ENCODE measurements at places on chromosomes 12 and 14.

- no peaks in the 10 kb centered on the region for H3K4me1 ChIP-seq
- H3K4me3 ChIP-seq, result no peak overlapping the region
- peaks cover 5% of the 10 kb centered on the region for H3K27me3 ChIP-seq
- no peak for DNase-seq
Observed at GRCh38 chr12:121697093-121697698, 15.4 kb upstream of the TMEM120B start.

- H3K27me3 ChIP-seq, result no peaks in the 10 kb centered on the region
- no peak overlapping the region for H3K4me3 ChIP-seq
- H3K36me3 ChIP-seq, result peaks cover 14% of the 10 kb centered on the region
- DNase-seq, result no peak
- H3K4me1 ChIP-seq, result peaks cover 18% of the 10 kb centered on the region
- peak overlapping the region; percentile 3 for H3K27ac ChIP-seq
Observed at GRCh38 chr12:27305673-27306456, 26.8 kb upstream of the BMAL2 start.

GRCh38 chr14:99481745-99482099, 513 bp downstream of the CCNK start:
- H3K27ac ChIP-seq, result peak overlapping the region; percentile 97
- H3K4me1 ChIP-seq, result peaks cover 35% of the 10 kb centered on the region
- peak overlapping the region; percentile 98 for H3K4me3 ChIP-seq
- DNase-seq, result no peak
- no peaks in the 10 kb centered on the region for H3K27me3 ChIP-seq

DNA sequence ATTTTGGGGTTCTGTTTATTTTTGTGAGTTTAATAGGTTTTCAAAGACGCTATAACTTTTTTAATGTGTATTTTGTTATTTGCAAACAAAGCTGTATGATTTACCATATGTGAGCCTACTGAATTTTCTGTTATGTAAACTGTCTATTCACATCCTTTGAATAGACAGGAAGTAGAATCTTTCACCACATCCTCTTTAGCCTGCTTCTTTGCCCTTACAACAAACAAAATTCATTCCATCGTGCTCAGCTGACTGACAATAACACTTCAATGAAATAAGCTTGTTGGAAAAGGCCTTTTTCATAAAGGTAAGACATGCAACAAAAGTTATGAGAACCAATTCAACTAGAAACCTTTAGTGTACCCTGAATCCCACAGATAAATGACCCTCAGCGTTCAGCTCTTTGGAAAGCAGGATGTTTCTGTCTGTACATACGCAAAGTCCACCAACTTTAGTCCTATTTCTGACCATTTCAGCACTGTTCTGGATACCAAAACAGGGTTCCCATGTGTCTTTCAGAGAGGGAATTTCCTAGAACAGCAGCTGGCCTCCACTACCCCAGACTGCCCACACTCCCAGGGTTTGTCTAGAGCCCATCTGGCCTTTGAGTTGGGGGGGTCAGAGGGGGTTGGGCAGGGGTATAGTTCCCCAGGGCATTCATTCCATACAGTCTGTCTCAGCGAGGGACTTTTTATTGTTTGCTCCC, 71.3 kb downstream of the DUSP6 start:
- H3K4me1 ChIP-seq, result peaks cover 42% of the 10 kb centered on the region
- no peaks in the 10 kb centered on the region for H3K27me3 ChIP-seq
- H3K4me3 ChIP-seq, result peak overlapping the region; percentile 60
- peaks cover 37% of the 10 kb centered on the region for H3K36me3 ChIP-seq
- peak overlapping the region; percentile 80 for H3K27ac ChIP-seq

- no peak for DNase-seq
- H3K27ac ChIP-seq, result no peak overlapping the region
- no peak overlapping the region for H3K4me3 ChIP-seq
- peaks cover 9% of the 10 kb centered on the region for H3K36me3 ChIP-seq
Observed at GRCh38 chr14:103488960-103489359, 33.7 kb downstream of the CKB start.

DNA sequence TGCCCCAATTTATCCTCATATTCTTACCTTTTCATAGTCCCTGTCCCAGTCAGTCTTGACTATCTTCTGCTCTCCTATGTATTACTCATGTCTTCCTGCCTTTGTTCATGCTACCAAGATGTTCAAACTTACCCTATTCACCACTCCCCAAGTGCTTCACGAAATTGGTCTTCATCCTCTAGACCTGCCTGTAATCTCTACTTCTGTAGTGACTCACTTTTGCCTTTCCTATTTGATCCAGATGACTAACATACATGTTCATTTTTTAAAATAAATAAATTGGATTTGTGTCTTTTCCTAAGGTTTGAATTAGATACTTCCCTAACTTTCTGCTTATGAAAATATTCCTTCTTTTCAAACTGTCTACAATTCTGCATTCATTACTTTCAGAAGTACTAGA, 107.7 kb upstream of the PPM1H start:
- no peak overlapping the region for H3K27ac ChIP-seq
- H3K4me3 ChIP-seq, result no peak overlapping the region
- no peak for DNase-seq
- H3K27me3 ChIP-seq, result no peaks in the 10 kb centered on the region

- no peaks in the 10 kb centered on the region for H3K36me3 ChIP-seq
- H3K4me1 ChIP-seq, result no peaks in the 10 kb centered on the region
- H3K4me3 ChIP-seq, result no peak overlapping the region
- peak; percentile 2 for DNase-seq
Observed at GRCh38 chr14:104439625-104440024, 139.9 kb upstream of the C14orf180 start.

- peak overlapping the region; percentile 84 for H3K4me3 ChIP-seq
- peaks cover 22% of the 10 kb centered on the region for H3K4me1 ChIP-seq
- no peaks in the 10 kb centered on the region for H3K27me3 ChIP-seq
- peaks cover 3% of the 10 kb centered on the region for H3K36me3 ChIP-seq
Observed at GRCh38 chr12:122423258-122424165, 1.0 kb upstream of the CLIP1 start.

DNA sequence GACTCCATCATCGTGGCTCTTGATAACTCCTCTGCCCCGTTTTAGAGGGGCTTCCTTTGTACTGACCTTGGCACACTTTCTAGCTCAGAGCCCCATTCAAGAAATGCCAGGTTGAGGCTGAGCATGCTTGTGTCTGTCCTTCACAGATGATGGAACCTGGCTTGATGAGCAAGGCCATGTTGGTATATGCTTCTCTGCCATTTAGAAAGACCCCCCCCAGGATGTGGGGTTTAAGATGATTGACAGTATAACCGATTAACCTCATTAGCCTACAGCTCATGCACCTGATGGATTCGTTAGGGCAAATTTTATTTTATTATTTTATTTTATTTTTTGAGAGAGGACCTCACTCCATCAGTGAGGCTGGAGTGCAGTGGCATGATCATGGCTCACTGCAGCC, 21.0 kb downstream of the BATF start:
- peaks cover 51% of the 10 kb centered on the region for H3K4me1 ChIP-seq
- H3K4me3 ChIP-seq, result peak overlapping the region; percentile 75
- peaks cover 36% of the 10 kb centered on the region for H3K36me3 ChIP-seq
- peak overlapping the region; percentile 94 for H3K27ac ChIP-seq

- no peaks in the 10 kb centered on the region for H3K36me3 ChIP-seq
- H3K4me1 ChIP-seq, result no peaks in the 10 kb centered on the region
- peaks cover 8% of the 10 kb centered on the region for H3K27me3 ChIP-seq
- no peak for DNase-seq
Observed at GRCh38 chr12:76866726-76867125, 12.1 kb downstream of the CSRP2 start.

- H3K27me3 ChIP-seq, result no peaks in the 10 kb centered on the region
- no peak overlapping the region for H3K27ac ChIP-seq
- peaks cover 26% of the 10 kb centered on the region for H3K4me1 ChIP-seq
- DNase-seq, result no peak
- H3K4me3 ChIP-seq, result no peak overlapping the region
- H3K36me3 ChIP-seq, result peaks cover 38% of the 10 kb centered on the region
Observed at GRCh38 chr12:92597118-92597517, 105.7 kb upstream of the PLEKHG7 start.

GRCh38 chr12:94663702-94664101, 13.3 kb upstream of the TMCC3 start:
- H3K4me1 ChIP-seq, result no peaks in the 10 kb centered on the region
- H3K27ac ChIP-seq, result no peak overlapping the region
- no peak for DNase-seq
- H3K4me3 ChIP-seq, result no peak overlapping the region
- H3K27me3 ChIP-seq, result peaks cover 12% of the 10 kb centered on the region
- no peaks in the 10 kb centered on the region for H3K36me3 ChIP-seq

DNA sequence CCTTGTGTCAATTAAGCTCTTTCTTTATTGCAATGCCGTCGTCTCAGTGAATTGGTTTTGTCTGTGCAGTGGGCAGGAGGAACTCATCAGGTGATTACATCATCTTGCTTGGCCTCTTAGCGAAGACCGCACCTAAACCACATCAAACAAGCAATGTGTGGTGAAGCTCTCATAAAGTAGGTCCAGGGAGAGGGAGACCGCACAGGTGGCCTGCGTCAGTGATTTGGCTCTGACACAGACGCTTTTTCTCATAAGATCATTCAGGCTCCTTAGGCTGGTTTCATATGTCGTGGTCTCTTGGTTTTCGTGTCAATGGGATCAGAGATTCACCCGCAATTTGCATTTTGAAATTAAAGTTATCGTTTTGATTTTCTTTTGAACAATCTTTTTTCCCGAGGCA, 6.7 kb upstream of the TESC start:
- no peak overlapping the region for H3K4me3 ChIP-seq

DNA sequence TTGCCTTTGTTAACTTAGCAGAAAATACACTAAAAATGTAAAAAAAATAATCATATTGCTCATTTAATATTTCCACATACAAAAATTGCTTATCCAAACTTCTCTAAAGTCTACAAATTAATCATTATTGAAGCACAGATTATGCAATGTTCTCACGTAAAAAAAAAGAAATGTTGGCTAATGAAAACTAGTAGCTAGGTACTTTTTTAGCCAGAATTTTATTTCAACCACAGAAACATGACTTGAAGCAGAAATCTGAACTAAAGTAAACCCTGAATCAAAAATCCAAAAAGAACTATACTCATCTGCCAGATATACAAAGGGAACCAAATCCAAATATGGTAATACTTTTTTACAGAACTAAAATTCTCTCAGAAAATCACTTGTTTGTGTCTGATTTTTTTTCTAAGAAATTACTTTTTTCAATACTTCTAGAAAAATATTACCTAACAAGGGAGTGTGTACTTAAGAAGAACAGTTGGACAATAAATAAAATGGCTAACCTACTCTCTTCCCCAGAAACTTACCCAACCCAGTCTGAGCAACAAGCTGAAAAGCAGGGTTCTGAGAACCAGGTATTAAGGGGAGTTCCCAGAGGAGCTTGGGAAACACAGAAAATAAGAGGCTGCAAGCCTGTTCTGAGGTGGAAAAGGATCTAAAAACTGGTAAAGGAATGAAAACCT, 78.4 kb upstream of the RAP1B start:
- peaks cover 11% of the 10 kb centered on the region for H3K27me3 ChIP-seq
- no peak overlapping the region for H3K27ac ChIP-seq
- H3K36me3 ChIP-seq, result peaks cover 7% of the 10 kb centered on the region
- no peak overlapping the region for H3K4me3 ChIP-seq
- DNase-seq, result no peak
- H3K4me1 ChIP-seq, result peaks cover 12% of the 10 kb centered on the region

DNA sequence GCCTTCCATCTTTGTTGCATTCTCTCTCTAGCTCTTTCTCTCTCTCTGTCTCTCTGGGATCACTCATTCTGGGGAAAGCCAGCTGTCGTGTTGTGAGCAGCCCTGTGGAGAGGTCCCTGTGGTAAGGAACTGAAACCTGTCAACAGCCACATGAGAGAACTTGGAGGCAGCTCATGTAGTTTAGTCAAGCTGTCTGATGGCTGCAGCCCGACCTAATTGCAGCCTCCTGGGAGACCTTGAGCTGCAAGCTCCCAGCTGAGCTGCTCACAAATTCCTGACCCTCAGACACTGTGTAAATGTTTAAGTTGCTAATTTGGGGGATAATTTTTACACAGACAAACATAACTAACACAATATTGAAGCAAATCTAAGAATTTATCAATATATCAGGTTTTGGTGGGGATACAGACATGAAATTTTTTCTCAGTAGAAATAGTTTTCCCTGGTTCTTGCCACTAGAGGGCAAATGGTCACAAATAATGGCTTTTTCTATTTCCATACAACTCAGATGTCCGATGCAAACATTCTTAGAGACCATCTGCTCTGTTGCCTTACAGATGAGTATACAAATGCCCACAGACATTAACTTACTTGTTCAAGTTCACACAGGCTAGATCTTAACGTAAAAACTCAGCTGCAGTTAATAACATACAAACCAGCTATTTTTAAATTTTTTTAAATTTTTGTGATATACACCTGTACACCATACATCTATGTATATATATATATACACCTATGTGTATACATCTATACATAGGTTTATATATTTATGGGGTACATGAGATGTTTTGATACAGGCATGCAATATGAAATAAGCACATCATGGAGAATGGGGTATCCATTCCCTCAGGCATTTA, 15.5 kb upstream of the KRR1 start:
- H3K27me3 ChIP-seq, result peaks cover 39% of the 10 kb centered on the region
- DNase-seq, result peak; percentile 25
- no peak overlapping the region for H3K27ac ChIP-seq
- peaks cover 6% of the 10 kb centered on the region for H3K4me1 ChIP-seq
- H3K4me3 ChIP-seq, result no peak overlapping the region

GRCh38 chr12:15882118-15882971, at the start of gene STRAP:
STRAP (plus strand) TSS chr12:15882387; CDS start chr12:15882708, 321 bp downstream.
- H3K4me1 ChIP-seq, result peaks cover 38% of the 10 kb centered on the region
- H3K27me3 ChIP-seq, result no peaks in the 10 kb centered on the region
- DNase-seq, result peak; percentile 95
- peak within 1 kb of the TSS; percentile 99 for H3K27ac ChIP-seq

DNA sequence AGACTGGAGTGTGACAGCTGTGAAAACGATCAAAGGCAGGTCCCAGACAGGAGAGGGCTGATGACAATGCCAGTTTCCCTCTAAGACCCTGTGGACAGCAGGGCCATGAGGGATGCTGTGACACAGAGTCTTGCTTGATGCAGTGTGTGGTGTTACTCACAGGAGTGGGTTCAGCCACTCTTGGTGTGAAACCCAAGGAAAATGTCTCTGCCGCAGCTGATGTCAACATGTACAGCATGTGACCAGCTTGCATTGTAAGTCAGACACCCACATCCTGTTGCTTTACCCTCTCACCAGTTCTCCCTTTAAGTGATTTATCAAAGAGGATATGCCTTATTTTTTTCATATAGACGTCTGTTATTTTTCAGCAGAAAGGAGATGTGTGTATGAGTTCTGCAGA, 268.6 kb downstream of the BTG1 start:
- H3K4me1 ChIP-seq, result peaks cover 48% of the 10 kb centered on the region
- no peaks in the 10 kb centered on the region for H3K27me3 ChIP-seq
- peaks cover 2% of the 10 kb centered on the region for H3K36me3 ChIP-seq
- peak; percentile 85 for DNase-seq

Data from T-helper 2 cell treated with Interferon-gamma antibody and Interleukin-4, amounts not matched to agents 5 μg/mL and 100 μg/mL, for 36 hours (primary cell).